M059J (cell line): ENCODE measurements at places on chromosomes 7 and 10. TPM values are rescaled to one million over a fixed set of nuclear protein-coding genes. Genes with fewer than 3 reads are reported as not detected.
A peak's percentile ranks its signal among the peaks of the same experiment; 100 is the strongest.

- peak; percentile 55 for DNase-seq
Observed at GRCh38 chr10:30701451-30702173, 72.1 kb upstream of the LYZL2 start.

DNA sequence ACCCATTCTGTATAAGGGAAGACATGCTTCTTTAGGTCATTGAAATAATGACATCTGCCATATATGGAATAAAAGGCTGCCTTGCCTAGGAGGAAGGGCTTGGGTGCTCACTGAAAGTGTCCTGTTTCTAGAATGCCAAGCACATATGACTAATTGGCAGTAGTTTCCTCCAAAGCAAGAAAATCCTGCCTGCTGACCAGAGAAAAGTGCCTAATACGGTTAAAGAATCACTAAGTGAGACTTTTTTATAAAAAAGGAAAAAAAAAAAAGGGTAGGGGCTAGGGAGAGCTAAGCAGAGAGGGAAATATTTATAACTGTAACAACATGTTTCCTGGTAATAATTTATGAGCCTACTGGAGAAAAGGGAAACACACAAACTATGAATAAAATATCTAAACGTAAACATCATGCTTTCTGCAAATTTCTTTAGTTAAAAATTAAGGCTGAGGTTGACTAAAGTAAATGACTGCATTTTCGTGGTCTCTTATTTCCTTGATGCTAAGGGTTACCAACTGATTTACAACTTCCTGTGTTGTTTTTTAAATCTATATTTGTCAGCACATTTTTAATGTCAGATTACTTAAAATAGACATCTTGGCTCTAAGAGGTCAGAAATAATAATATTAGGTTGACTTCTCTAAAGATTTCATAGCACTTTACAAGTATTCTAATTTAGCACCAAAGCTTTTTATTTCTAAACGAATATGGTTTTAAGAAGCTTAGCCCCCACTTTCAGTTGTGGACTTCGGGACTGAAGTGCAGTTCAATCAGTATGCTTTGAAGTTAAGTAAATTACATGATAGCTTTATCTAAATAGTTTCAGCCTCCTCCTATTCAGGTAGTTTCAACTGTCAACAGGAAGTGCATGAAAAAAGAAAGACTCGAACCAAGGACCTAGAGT, 89.6 kb downstream of the CABCOCO1 start:
- peak; percentile 91 for DNase-seq

DNA sequence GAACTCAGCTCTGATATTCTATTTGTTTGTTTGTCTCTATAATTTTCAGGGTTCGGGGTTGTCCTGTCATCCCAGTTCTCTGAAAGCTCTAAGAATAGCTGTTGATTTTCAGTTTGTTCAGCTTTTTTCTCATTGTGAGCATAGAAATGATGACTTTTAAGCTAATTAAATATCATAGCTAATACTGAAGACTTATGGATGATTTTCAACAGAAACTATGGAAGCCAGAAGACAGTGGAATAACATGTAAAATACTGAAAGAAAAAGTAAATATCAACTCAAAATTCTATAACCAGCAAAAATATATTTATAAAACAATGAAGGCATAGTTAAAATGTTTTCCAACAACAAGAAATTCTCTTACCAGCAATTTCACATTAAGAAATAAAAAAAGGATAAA, 96.4 kb upstream of the ETV1 start:
- DNase-seq, result peak; percentile 8

Gene CDC14C
- total RNA-seq, result 0.07 and 0.10 TPM in 2 replicates
